ENCODE measurements at places on chromosomes 3 and 15. TPM values are rescaled to one million over a fixed set of nuclear protein-coding genes. Genes with fewer than 3 reads are reported as not detected.
A peak's percentile ranks its signal among the peaks of the same experiment; 100 is the strongest.

Gene CD200
- 1.7 TPM for total RNA-seq

Gene RGMA
- not detected for total RNA-seq

Gene FGF7
- not detected for total RNA-seq

GRCh38 chr15:75231836-75232235 lies 26.3 kb upstream of the GOLGA6C start:
- H3K4me3 ChIP-seq = peak overlapping the region; percentile 5
- peaks cover 2% of the 10 kb centered on the region for H3K4me1 ChIP-seq
- H3K27ac ChIP-seq = no peak overlapping the region
- no peak for DNase-seq

GRCh38 chr15:58671186-58671585 lies 78.3 kb downstream of the ADAM10 start:
- H3K4me1 ChIP-seq = peaks cover 14% of the 10 kb centered on the region
- no peak overlapping the region for H3K27ac ChIP-seq
- no peak for DNase-seq
- H3K36me3 ChIP-seq = peaks cover 5% of the 10 kb centered on the region

DNA sequence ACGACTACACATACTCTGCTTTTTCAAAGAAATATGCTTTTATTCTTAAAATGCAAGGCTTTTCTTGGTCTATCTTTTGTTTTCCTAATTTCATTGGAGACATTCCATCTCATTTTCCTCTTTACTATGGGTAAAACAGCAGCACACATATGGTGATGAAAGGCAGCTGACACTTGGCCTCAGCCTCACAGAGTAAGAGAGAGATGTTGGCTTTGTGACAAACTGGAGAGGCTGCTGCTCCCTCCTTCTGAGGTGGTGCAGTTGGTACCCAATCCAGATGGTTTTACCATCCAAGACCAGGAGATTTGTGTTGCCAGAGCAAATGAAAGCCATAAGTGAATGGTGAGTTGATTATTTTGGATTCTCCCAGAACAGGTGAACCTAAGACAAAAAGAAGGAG lies 13.2 kb upstream of the SLC2A2 start:
- H3K27me3 ChIP-seq = peaks cover 55% of the 10 kb centered on the region
- no peak overlapping the region for H3K4me3 ChIP-seq
- no peaks in the 10 kb centered on the region for H3K4me1 ChIP-seq
- H3K36me3 ChIP-seq = no peaks in the 10 kb centered on the region
- DNase-seq = no peak
- H3K27ac ChIP-seq = no peak overlapping the region

All from T-helper 17 cell (primary cell).